ENCODE measurements at places on chromosomes 16 and 17.

DNA sequence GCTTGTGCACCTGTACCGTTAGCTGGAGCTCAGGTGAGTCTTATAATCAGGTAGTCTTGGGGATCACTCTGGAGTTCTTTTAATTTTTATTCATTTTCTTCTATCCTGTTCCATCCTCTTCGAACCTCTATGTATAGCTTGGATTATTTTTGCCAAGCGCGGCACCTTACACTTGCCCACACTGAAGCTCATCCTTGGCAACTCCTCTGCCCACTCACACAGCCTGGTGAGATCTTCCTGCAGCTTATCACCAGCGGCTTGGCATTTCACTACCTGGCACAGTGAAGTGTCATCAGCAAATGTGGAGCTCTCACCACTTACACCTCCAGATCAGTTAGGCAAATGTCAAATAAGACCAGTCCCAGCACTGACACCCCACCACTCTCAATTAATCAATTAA, 116.7 kb downstream of the CACNG3 start:
- no peak for DNase-seq

- DNase-seq: no peak
Measured at GRCh38 chr17:78130090-78130436, 508 bp upstream of the TMC8 start.

- no peak for DNase-seq
Measured at GRCh38 chr16:28067604-28068379, 4.3 kb upstream of the GSG1L start.

DNA sequence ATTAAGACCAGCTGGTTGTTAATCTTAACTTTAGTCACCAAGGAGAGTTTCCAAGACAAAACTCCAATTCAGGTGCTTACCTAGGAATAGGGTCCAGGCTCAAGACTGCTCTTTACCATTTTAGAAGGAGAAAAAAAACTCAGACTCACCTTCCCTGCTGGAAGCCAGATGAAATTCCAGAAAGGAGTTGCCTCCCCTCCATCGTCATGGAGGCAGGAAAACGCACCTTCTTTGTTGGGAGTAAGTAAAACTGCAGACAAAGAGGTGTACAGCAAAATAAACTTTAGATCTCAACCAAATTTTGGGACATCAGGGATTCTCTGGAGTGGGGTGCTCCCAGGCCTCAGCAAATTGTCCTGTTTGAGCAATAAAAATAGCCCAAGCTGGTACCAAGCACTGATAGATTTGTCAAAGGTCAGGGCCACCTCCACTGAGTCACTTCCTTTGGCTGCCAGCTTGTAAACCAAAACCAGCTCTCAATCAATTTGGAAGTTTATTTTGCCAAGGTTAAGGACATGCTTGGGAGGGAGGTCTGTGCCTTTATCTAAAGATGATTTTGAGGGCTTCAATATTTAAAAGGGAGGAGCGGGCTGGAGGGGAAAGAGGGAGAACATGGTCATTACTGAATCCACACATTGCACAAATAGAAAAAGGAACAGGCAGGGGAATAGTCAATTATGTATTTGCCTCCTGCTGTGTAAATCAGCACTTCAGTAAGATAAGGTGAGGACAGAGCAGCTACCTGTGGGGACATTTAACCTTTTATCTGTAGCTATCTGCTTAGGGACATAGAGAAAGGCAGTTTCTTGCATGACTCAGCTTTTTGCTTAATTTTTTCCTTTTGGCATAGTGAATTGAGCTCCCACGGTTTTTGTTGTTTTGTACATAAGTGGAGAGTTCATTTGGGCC, 1.5 kb upstream of the ALDH3A2 start:
- no peak for DNase-seq

DNA sequence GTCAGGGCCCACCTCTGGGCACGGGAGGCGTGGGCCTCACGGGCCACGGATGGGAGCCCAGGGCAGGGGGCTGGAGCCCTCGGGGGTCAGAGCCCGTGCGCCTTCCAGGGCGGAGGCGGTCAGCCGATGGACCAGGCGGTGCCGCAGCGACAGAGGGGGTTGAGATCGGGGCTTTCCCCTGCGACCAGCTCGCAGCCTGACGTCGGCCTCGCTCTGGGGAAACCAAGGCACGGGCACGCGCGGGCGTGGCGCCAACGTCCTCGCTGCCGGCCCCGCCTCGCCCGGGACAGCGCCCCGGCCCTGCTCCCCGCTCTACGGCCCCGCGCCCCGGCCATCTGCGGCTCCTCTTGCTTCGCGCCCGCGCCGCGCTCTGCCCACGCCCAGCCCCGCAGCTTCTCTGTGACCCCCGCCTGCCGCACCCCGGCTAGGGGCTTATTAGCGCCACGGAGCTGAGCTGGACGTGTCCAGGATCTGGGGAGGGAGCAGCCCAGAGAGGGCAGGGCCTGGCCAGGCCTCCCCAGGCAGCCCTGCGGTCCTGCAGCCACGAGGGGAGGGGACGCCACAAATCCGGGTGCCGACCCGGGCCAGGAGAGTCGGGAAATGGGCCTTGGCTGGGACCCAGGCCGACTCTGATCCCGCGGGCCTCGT, 13.5 kb downstream of the ACTG1 start:
- DNase-seq: no peak

DNA sequence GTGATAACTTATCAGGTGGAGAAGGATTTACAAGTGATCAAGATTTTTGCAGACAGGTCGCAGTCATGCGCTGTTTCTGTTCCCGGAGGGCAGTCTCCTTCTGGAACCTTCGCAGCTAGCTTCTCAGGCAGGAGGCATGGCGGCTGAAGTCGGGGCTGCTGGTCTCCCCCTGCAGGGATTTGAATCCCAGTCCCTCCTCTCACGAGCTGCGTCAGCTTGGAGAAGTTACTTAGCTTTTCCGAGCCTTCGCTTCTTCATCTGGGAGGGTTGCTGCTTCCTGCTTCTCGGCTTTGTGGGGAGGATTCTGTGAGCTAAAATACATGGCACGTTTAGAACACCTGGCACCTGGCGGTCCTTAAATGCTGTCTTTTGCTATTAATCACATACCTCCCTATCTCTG, 287.8 kb upstream of the FOXF1 start:
- DNase-seq: no peak

GRCh38 chr17:17206124-17206912, at the start of gene PLD6:
PLD6 (minus strand) TSS chr17:17206333; CDS start chr17:17206286, 47 bp downstream.
- DNase-seq: peak; percentile 95

- no peak for DNase-seq
Measured at GRCh38 chr17:28807925-28808634, 34.5 kb downstream of the FAM222B start.

- no peak for DNase-seq
Measured at GRCh38 chr17:66900126-66901010, 64.1 kb upstream of the CACNG4 start.

- no peak for DNase-seq
Measured at GRCh38 chr16:12802048-12802447, 1.6 kb downstream of the CPPED1 start.

GRCh38 chr17:42399121-42399520, 10.9 kb upstream of the STAT3 start:
- DNase-seq: no peak

DNA sequence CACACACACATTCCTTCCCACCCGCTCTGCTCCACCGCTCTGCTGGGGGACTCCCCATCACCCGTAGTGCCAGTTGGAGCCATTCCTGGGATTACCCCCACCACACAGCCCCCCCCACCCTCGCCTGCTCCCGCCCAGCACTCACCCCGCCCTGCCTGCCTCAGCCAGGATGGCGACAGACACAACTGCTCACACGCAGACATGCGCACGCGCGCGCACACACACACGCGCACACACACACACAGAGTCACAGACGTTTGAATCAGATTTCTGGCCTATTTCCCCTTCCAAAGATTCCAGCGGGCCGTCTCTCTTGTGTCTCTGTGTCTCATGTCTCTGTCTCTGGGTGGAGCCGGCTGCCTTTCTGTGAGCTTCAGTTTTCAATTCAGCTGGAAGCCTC, 4.4 kb downstream of the CACNA1G start:
- no peak for DNase-seq

DNA sequence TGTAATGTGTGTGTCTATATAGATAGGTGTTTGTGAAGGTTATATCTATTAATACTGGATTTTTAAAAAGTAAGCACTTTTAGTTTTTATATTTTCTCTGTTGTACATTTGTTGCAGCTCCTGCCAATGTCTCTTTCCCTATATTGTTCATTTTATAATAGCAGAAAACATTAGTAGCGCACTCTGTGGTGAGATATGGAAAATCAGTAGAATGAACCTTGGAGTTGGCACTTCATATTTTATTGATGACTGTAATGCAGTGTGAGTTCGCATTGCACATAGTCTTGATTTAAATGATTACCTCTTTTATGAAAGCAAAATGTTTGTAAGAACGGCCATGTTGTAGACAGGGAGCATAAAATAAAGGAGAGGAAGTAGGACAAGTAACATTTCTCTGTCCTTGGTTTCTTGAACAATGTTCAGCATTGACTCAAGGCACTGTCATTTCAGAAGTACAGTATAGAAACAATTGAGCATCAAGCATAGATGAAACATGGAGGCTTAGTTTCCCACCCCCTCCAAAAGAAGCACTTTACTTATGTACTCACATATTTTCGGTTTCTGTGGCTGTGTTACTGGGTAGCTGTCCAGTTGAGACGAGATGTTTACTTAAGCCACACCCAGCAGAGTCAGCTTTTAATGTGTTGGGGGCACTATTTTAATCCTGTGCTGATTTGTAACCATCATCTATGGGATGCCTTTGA, 74.0 kb downstream of the TANC2 start:
- DNase-seq: no peak

Measured in activated T-cell treated with anti-CD3 and anti-CD28 coated beads, Interleukin-2, amount 50 U/mL, for 1 hour (primary cell).